ENCODE measurements at places on chromosomes 6 and 20.

- DNase-seq: no peak
These were observed 39.2 kb downstream of the KCNK5 start for GRCh38 chr6:39189915-39190544.

- no peak for DNase-seq
These were observed 64.1 kb upstream of the DDR1 start for GRCh38 chr6:30820193-30820592.

- DNase-seq: no peak
These were observed 20.6 kb downstream of the SLC2A12 start for GRCh38 chr6:134031696-134032255.

DNA sequence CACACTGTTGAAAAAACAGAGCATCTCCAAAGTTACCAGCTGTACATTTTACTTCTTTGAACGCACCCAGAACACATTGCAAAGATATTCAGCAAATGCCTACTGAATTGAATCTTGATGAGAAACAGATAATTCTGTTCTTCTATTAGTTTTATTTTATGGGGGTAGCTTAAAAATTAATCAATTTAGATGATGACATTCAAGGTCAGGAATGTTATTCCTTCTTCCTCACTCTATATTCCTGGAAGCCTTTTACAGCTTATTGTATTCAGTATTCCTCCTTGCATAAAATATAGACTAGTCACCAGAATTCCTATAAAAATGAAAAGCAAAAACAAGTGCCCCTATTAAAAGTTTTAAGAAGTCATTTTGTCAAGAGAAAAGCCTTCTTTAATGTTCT is 21.4 kb upstream of the GMDS start:
- DNase-seq: no peak

- no peak for DNase-seq
These were observed 468.0 kb downstream of the EPM2A start for GRCh38 chr6:145267076-145267867.

GRCh38 chr6:155216312-155217046 is 47.3 kb upstream of the CLDN20 start:
- no peak for DNase-seq

- no peak for DNase-seq
These were observed 1.7 kb upstream of the ENTPD6 start for GRCh38 chr20:25193843-25194242.

GRCh38 chr6:159902620-159903019 is 11.8 kb downstream of the MAS1 start:
- DNase-seq: no peak

GRCh38 chr20:44843876-44844275 is 33.5 kb upstream of the RIMS4 start:
- no peak for DNase-seq

DNA sequence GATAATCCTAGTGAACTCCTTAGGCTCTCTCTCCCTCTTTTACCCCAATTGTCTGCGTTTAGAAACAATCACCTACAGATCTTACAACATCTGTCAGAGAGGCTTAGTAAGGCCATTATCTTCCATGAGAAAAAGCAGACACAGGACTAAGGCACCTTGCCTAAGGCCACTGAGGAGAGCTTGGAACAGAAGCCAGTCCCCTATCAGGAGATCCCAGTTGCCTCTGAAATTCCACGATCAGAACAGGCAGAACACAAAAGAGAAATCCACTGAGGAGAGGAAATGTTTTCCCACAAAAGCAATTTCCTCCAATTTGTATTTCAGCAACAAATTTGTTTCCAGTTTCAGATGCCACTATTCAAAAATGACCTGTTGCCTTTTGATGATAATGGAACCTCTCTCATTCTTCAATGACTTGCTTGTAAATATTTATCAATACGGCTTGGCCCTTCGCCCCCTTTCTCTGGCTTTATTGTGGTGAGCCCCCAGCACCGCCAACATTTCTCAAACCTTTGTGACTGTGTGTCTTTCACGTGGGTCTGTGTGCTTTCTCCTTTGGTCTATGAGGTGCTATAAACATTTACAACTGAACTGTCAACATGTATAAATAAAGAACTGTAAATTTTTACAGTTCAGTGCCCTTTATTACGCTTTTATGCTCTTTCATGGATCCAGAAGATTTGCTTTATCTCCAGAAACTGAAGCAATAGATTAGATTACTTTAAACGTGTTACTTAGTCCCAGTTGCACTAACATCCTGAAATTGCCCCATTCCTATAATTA is 187.8 kb upstream of the PHACTR1 start:
- no peak for DNase-seq

DNA sequence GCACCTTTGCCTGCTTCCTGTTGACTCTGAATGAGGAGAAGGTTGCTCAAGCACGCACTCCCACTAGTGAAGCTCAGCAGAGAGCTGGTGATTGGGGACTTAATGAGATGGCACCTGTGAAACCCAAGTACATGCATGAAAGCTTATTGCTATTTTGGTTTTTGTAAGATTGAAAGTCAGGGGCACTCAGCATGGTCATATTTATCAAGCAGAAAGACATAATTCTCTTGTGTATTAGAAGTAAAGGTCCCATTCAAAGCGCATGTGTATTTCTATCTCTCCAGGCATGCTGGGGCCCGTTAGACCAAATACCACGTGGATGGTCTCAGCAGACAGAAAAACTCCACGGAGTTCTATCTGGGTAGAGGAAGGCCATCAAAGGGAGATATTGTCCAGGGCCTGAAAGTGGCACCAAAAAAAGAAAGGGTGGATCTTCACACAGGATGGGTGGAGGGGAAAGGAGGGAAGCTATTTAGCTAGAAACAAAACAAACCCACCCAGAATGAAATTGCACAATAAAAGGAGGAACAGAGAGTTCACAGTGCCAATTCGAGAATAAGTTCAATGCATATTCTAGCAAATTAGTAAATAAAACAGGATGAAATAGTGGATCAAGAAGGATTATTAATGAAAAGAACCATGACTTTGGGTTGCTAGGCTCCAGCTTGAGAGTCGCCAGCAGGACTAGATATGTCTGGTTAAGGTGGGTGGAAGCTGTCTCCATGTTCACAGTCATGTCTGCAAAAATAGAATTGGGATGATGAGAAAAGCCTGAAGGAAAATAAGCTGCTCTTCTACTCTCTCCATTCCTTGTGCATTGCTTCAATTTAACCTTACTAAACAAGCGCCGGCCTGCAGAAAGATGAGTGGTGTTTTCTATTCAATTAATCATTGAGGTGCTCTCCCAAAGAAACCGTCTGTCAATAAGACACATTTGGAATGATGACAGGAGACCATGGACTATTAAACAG is 224.9 kb upstream of the DTNBP1 start:
- no peak for DNase-seq

DNA sequence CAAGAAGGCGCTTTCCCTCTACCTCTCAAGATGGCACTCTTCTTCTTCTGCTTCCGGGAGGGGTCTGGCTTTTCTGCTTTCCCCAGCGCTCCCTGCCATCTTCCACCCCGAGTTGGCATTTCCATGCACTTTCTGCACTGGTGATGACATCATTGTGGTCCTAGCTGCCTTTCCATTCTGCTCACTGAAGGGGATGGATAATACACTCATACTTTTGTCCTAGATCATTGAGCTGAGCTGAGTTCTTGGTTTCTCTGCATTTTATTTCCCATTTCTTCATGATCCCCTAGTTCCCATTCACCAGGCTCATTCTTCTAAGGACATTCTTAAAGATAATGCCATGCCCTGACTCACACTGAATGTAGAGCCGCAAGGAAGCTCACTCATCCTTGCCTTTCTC is 96.7 kb downstream of the EDN1 start:
- DNase-seq: no peak

- no peak for DNase-seq
These were observed 18.4 kb downstream of the SLC22A23 start for GRCh38 chr6:3438190-3439167.

DNA sequence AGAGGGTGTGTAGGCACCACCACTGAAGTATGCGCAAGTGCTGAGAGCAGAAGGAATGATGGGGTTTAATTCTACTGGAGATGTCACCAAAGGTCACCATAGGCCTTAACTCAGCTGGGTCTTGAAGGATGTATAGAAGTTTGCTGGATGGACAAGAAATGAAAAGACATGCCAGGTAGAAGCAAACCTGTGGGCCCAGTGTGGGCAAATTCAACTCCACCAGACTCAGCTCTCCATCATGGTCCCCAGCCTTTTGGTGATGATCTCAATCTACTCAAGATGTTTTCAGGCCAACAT is 124.5 kb downstream of the SNX5 start:
- no peak for DNase-seq

DNA sequence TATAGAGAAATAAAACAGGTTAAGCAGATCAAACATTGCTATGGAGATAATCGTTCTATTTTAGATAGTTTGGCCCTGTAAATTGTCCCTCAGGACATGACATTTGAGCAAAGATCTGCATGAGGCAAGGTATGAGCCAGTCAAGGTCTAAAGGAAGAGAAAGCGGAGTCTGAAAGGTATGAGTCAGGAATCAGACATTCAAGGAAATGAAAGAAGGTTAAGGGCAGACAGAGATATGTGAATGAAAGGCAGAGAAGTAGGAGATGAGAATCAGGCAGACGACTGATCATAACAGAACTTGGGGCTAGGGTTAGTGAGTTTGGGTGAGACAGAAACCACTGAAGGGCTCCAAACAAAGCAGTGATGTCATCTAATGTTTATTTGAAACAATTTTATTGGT is 775.8 kb downstream of the MAFB start:
- DNase-seq: no peak

DNA sequence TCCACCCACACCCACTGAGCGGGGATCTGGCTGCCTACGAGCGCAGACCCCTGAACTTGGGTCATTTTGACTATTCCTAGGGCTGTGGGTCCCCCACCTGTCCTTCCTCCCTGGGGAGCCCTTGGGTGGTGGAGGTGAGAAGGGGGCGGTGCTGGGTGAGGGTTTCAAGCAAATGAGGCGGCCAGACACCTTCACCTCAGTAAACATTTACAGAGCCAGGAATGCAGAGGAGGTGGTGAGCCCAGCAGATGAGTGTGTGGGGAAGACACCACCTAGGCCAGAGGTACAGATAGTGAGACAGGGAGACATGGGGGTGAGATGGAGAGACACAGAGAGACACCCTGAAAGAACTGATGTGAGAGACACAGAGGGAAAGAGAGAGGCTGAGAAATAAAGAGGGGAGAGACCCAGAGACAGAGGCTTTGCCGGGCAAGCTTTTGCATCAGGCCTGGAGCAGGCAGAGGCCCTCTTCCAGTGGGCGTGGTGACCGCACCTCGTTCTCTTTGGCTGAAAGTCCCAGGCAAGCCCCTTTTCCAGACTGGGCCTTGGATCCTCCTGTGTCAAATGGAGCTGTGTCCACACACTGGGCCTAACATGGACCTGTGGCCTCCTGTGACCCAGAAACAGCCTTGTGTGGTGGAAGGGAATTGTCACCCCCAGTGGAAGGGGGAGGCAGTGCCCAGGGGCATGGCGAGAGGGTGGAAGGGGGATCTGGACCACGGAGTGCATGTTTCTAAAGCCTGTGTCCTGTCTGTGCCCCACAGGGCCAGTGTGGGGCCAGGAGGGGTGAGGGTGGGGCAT is 29.7 kb downstream of the CEBPB start:
- no peak for DNase-seq

DNA sequence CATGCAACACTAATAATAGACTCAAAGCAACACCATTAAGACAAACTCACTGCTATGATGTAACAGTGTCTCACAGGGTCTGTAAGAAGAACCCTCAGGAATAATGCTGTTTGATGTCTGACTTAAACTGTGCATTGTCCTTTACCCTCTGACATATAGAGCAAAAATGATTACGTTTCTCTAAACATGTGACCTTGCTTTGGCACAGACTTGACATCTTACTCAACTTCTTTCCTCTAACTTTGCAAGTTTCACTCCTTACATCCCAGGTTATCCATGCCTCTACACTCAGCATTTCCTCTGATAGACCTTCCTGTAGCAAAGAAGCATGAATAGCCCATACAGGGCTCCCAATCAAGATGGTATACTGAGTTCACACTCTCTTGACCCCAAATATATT is 252.7 kb downstream of the UST start:
- no peak for DNase-seq

DNA sequence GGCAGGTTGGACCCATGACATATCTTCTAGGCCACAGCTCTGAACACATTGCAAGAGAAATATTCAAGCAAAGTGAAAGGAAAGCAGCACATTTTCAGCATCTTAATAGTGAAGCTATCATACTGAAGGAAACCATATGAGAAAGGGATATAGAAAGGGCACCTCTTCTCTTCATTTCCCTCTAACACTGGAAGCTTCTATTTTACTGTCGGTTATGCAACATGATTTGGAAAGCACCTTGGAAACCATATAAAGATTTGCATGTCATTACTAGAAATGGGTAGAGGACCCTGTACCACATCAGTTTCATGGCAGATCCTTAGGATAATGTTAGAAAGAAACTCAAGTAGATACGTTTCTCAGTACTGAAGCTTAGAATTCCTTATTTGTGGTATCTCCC is 70.5 kb upstream of the HMGN3 start:
- DNase-seq: no peak

- no peak for DNase-seq
These were observed 5.1 kb upstream of the TXLNB start for GRCh38 chr6:139296927-139297326.

DNA sequence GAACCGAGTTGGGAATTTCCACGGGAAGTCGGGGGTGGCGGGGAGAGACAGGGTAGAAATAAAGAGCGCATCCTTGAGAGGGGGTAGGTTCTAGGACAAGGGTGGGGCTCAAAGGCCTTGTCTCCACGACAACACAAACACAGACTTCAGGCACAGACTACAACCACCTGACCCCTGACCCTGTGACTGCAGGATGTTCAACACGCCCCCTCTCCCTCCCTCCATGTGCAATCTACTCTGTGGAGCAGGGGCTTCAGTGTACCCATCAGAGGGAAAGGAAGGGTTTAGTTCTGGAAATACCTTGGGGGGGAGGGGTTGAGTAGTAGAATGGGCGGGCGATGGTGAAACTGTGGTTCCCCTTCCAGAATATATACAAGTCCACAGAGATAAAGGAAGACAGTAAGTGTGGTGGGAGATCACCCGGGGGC is 651 bp upstream of the TAPBP start:
- no peak for DNase-seq

DNA sequence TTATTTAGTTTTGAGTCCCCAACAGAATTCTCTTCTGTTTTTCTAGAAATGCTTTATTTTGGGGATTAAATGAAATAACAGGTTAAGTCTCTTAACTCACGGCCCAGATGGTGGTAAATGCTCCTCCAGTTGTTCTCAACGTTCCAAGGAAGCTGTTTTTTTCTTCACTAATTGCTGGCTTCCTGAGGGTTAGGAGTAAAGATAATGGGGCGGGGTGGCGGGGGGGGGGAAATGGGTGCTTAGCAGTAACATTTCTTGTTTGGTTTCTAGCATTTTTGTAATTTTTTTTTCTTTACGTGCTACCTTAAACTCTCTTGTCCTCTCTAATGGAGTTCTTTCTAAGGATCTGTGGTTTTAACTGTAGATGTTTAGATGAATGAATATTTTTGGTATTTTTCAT is 2.2 kb downstream of the SRSF3 start:
- DNase-seq: no peak

Data from chondrocyte (in vitro differentiated cells).